A549 treated with CpdA at 1 μM for 4 hours (cell line): ENCODE measurements at places on chromosomes 16 and 17. TPM values are rescaled to one million over a fixed set of nuclear protein-coding genes. Genes with fewer than 3 reads are reported as not detected.

Gene ABCC11
- total RNA-seq: 0.03 to 0.28 TPM (median 0.09 TPM) in 4 of 5 replicates, not detected in the other

Gene C17orf78
- total RNA-seq: not detected in 5 replicates

Gene CCL3
- total RNA-seq: not detected in 5 replicates

Gene ZNF267
- total RNA-seq: 7.3 to 9.9 TPM (median 9.6 TPM) in 5 replicates

Gene SHISA9
- total RNA-seq: 0.02 to 0.14 TPM (median 0.02 TPM) in 3 of 5 replicates, not detected in the others

Gene CNGB1
- total RNA-seq: 0.07 to 0.38 TPM (median 0.12 TPM) in 5 replicates

Gene NXPH3
- total RNA-seq: 0.14 to 0.26 TPM (median 0.19 TPM) in 5 replicates

Gene NOG
- 0.58 to 1.3 TPM (median 1.1 TPM) in 5 replicates for total RNA-seq

Gene DNAH3
- total RNA-seq: 0.07 to 0.14 TPM (median 0.08 TPM) in 5 replicates

Gene KCNH6
- not detected in 5 replicates for total RNA-seq

Gene CRYM
- 1.3 to 2.3 TPM (median 1.9 TPM) in 5 replicates for total RNA-seq

Gene MED31
- 21.8 to 41.4 TPM (median 33.2 TPM) in 5 replicates for total RNA-seq

Gene ATP6V0C
- total RNA-seq: 139 to 302 TPM (median 247 TPM) in 5 replicates

Gene CNEP1R1
- total RNA-seq: 16.9 to 20.7 TPM (median 17.5 TPM) in 5 replicates

Gene SCNN1G
- 0.15 TPM in 1 of 5 replicates, not detected in the others for total RNA-seq

Gene SECTM1
- total RNA-seq: 0.99 to 1.9 TPM (median 1.3 TPM) in 5 replicates

Gene CHAD
- not detected in 5 replicates for total RNA-seq

Gene KREMEN2
- 1.1 to 2.3 TPM (median 1.9 TPM) in 5 replicates for total RNA-seq

Gene CCDC144A
- 0.66 to 1.6 TPM (median 1.5 TPM) in 5 replicates for total RNA-seq

Gene INCA1
- total RNA-seq: 1.0 to 1.6 TPM (median 1.3 TPM) in 5 replicates

Gene CDH13
- not detected in 5 replicates for total RNA-seq
